ENCODE measurements at places on chromosomes 3 and 15. TPM values are rescaled to one million over a fixed set of nuclear protein-coding genes. Genes with fewer than 3 reads are reported as not detected.

GRCh38 chr3:59101231-59101736 is 51.5 kb upstream of the CFAP20DC start:
- DNase-seq: no peak

GRCh38 chr15:65032801-65033537 is 3.5 kb upstream of the MTFMT start:
- DNase-seq: peak; percentile 72

- no peak for DNase-seq
Observed at GRCh38 chr3:33994568-33994967, 196.1 kb downstream of the PDCD6IP start.

- no peak for DNase-seq
Observed at GRCh38 chr3:173977747-173978146, 580.2 kb downstream of the NLGN1 start.

Gene MYRIP
- 11.0 TPM for total RNA-seq

GRCh38 chr3:187737368-187738070 is 7.7 kb downstream of the BCL6 start:
- peak; percentile 88 for DNase-seq

Data from aorta (tissue), 5 donors.